ENCODE measurements at places on chromosomes 3 and 15.
A peak's percentile ranks its signal among the peaks of the same experiment; 100 is the strongest.

GRCh38 chr3:80000022-80000421, 232.2 kb upstream of the ROBO1 start:
- DNase-seq: no peak

- DNase-seq: no peak
These were observed 185.8 kb upstream of the BCL6 start for GRCh38 chr3:187931101-187931500.

GRCh38 chr3:143412084-143412483, 292.5 kb downstream of the CHST2 start:
- DNase-seq: no peak

GRCh38 chr3:122516846-122517360, 2.2 kb upstream of the KPNA1 start:
- DNase-seq: no peak

DNA sequence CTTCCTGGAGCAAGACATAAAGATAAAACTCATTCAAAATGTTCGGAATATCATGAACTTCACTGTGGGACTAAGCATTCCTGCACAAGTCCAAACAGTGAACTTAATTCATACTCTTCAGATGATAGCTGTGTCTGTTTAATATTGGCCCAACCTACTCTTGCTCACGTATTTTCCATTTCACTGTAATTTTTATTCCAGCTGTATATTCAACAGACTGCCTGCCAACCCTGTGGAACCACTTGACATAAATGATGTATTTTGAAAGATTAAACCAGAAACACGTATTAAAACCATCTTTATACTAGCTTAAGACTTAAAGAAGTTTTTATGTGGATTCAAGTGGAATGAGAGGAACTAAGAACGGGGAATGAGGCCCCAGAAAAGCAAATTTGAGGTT, 172.5 kb downstream of the TMEM108 start:
- DNase-seq: no peak

DNA sequence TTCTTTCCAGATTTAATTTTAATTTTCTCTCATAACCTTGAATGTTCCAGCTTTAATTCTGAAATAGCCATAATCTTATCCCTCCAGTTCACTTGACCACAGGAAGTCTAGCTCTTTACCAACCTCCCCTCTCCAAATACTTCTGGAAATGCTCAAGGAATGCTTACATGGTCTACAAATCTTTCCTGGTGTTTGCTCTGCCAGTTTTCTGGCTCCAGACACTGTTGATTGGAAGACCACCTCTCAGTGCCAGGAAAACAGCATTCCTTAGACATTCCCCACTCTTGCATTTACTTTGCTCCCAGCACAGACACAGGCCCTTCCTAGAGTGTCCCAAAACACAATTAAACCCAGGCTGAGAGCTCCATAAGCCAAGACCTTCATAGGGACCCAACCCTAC, 98.6 kb downstream of the MESD start:
- DNase-seq: no peak

DNA sequence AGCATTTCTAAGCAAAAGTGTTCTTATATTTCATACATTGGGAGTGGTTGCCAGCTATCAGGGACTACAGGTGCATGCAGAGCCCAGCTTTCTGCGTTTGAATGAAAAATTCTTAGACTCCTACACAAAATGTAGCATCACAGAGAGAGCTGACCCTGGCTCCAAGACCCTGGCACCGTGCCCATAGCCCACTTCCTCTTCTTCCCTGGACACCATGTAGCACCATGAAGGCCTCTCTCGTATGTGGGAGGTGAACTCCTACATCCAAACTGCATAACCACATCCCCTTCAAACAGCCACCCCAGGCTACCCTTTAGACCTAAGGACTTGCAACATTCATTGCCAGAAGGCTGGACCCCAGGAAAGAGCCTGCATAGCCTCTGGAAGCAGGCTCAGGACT, 35.8 kb upstream of the ATOSA start:
- DNase-seq: no peak

GRCh38 chr3:61537366-61537765, 24.0 kb upstream of the PTPRG start:
- no peak for DNase-seq

- no peak for DNase-seq
These were observed 52.6 kb downstream of the PLCL2 start for GRCh38 chr3:16937326-16937845.

DNA sequence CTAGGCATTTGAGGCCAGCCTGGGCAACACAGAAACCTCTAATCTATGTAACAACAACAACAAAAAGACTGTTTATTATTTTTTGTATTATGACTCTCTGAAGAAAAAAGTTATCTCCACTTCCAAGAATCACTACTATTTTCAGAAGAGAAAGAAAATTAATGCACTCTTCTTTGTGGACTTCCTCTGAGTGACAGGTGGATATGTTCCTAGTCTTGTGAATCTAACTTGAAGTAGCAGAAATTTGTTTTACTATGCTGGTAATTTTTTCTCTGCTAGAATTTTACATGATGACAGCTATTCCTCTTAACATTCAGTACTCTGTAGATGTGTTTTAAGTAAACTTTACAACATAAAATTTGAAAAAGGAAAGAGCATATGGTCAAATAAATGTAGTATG, 16.7 kb downstream of the DYNC1LI1 start:
- DNase-seq: no peak

GRCh38 chr3:124140746-124141145, 148.8 kb upstream of the ROPN1 start:
- DNase-seq: no peak

DNA sequence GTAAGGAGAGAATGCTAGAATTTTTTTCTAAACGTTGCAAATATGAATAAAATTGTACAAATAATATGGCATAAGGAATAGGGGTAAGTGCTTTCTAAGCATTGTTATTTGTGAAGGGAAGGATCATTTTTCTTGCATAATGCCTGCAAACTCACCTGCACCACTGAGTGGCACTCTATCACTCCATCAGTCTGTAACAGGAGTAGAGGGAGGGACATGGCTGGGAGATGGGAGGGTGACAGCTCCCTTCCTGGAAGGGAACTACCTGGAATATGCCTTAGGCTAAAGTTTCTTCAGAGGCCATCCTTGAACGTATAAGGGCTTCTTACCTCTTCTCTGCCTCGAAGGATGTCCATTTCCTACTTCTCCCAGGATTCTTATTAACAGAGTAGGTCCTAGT, 3.0 kb downstream of the NAALADL2 start:
- DNase-seq: no peak

DNA sequence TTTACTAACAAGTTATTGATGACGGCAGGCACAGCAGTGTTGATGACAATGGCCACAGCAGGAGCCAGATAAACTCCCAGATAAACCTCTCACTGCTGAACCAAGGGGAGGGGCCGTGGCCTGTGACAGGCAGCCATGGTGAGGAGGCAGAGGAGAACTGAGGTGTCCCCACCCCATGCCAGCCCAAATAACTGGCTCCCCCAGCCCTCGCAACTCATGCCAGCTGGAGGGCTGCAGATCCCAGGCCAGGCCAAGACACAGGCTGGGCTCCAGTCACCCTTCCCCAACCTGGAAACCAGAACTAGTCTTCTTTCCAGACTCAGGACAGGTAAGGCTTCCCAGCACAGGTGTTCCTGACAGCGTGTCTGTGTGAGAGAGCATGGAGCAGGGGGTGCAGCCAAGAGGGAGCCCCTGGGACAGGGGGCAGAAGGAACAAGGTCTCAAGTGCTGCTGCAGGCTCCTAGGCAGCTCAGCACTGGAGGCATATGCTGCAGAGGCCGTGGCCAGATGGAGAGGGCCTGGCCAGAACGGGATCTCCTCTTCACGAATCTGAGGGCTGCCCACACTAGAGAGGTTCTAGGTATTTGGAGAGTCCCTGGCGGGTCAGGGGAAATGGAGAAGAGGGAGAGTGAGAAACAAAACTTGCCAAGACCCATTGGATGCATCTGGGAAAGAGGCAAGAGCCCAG, 15.9 kb downstream of the PLA2G4F start:
- DNase-seq: no peak

DNA sequence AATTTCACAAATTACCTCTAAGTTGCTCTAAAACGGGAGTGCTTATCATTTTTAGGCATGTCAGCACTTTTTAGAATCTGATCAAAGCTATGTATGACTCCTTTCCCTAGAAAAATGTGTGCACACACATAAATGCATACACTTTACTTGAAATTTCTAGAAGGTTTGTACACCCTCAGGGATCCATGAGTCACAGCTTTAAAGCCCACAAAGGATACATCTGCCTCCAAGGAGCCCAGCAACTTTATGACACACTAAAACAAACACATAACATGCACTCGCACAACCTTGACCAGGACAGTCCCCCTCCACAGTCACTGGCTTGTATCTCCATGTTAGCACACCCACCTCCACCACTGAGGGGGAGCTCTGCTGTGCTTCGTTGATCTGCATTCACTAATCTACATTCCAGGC, 722.0 kb upstream of the CFAP20DC start:
- DNase-seq: no peak

DNA sequence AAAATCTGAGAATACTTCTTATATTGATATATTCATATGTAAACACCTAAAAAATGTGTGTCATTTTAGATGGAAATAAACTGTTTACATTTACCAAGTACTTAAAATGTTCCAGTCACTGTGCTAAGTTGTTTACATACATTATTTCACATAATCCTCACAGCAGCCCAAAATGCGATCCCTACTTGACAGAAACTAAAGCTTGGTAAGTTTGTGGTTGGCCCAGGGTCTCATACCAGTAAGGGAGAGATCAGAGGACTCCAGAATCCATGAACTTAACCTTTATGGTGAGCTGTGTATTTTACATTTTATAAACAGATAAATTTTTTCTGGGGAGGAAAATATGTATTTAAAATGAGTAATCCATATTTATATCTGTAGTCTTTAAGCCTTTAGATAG, 51.2 kb downstream of the SLC25A26 start:
- no peak for DNase-seq

GRCh38 chr15:56568466-56569167, 103.7 kb upstream of the MNS1 start:
- DNase-seq: peak; percentile 29

DNA sequence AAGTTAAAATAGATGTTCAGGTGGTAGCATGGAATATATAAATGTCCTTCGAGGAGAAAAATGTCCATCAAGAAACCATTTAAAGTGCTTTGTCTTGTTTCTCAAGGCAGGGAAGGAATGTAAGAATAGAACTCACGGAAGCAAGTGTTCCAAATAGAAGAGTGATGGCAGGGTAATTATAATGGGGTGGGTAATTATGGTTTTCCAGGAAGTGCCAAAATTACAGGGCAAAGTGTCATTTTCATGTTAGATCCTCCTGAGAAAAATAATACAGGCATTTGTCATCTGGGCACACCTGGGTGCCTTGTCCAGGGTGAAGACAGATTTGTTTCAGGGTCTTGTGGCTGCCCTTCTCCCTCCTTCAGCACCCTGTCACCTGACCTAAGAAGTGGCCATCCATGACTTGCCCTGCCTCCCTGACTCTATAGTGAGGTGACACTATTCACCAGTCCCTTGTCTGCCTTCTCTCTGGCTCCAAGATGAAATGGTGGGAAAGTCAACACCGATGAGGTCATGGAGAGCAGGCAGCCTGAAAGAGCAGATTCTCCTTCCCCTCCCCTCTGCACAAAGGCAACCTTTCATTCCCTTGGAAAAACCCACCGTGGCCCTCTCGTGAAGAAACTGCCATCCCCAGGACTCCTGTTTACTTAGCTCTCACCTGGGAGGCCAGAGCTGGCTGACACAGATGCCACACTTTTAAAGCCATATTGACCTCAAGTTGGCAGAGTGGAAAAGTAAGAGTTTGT, 45.1 kb upstream of the AMOTL2 start:
- no peak for DNase-seq

GRCh38 chr3:14344351-14344750, 58.1 kb upstream of the SLC6A6 start:
- DNase-seq: no peak

DNA sequence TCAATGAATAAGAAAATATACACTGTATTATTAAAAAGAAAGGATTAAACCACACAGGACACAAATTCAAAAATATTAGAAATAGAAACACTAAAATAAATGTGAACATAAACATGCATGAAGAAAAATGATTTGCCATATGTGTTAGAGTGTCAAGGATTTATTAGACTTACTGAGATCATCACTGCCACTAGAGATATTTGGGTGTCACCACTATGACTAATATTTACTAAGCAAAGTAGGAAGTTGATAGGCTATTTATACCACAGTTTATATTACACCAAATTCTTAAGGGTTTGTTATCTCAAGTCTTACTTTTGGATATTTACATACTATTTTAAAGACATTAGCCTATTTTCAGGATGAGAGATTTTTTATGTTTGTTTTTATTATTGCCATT, 575.0 kb upstream of the SGO1 start:
- no peak for DNase-seq

DNA sequence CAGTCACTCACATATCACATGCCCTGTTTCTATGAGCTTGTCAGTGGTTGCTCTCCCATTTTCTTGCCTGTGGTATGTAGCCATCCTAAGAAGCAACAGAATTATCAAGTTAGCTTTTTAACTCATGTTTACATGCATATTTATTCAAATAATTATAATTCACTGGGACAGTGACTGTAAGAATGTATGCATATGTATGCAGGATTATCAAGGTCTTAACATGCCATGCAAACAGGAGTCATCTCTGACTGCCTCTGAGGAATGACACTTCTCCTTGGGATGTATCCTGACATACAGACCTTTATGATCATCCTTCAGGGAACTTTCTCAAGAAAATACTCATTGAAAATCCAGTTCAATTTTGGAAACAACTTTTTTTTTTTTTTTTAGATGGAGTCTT, 240.9 kb downstream of the CPNE4 start:
- no peak for DNase-seq

GRCh38 chr3:188472336-188472735, 318.4 kb downstream of the LPP start:
- no peak for DNase-seq

DNA sequence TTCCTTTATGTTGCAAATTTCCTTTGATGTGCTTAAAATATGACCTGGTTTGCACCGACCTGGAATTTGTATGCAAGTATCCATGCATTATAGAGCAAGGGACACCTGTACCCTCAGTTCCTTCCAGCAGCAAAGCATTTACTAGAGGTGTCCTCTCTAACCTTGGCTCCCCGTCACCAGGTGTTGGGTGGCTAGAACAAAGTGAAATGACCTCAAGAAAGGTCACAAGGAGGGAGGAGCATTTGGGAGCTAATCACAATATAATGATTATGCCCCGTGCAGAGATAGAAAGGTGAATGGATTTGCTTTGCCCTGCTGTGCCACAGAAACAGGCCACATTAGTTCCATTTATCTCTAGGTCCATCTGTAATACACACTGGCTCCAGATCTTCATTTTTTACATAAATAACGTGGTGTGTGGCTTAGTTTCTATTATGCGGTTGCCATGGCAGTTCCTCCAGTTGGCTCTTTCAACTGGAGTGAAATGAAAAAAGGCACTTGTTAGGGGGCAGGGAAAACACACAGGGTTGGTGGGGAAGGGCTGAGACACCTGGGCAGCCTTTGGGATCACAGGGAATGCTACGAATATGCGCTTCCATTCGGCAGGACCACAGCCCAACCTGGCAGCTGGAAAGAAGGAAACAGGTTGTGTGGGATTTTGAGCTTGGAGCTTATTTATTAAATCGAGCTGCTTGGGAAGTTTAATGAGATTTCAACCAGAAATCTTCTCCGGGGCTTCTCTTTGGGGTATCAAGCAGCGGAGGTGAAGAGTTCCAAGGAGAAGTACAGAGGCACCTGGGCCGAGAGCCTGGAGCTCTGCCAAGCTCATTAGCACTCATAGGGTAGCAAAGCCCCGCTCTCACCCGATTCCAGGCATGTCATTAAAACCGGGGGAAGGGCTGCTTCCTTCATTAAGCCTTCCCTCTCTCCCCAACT, 233.5 kb upstream of the ST8SIA2 start:
- no peak for DNase-seq

GRCh38 chr15:57213862-57214261, 162.4 kb upstream of the CGNL1 start:
- no peak for DNase-seq

GRCh38 chr15:80384432-80384831, 19.8 kb upstream of the ARNT2 start:
- DNase-seq: no peak
